ENCODE measurements at places on chromosomes 11 and 22. TPM values are rescaled to one million over a fixed set of nuclear protein-coding genes. Genes with fewer than 3 reads are reported as not detected.

NAALADL1 gene
- total RNA-seq, result 27.2 TPM

RFPL3 gene
- total RNA-seq, result not detected

DEPDC5 gene
- total RNA-seq, result 21.0 TPM

NCF4 gene
- total RNA-seq, result 67.1 TPM

SLC16A8 gene
- 6.3 TPM for total RNA-seq

APOA1 gene
- total RNA-seq, result 3.8 TPM

GRCh38 chr22:23075050-23075449 lies 4.7 kb downstream of the GNAZ start:
- DNase-seq, result no peak
- H3K27me3 ChIP-seq, result no peaks in the 10 kb centered on the region
- no peak overlapping the region for H3K27ac ChIP-seq
- H3K36me3 ChIP-seq, result no peaks in the 10 kb centered on the region

GRCh38 chr11:71988050-71988449 lies 10.7 kb upstream of the IL18BP start:
- no peaks in the 10 kb centered on the region for H3K4me1 ChIP-seq
- no peak overlapping the region for H3K4me3 ChIP-seq
- peaks cover 25% of the 10 kb centered on the region for H3K36me3 ChIP-seq

- H3K4me3 ChIP-seq, result no peak overlapping the region
- no peak for DNase-seq
- H3K27ac ChIP-seq, result no peak overlapping the region
- peaks cover 4% of the 10 kb centered on the region for H3K4me1 ChIP-seq
- H3K27me3 ChIP-seq, result no peaks in the 10 kb centered on the region
These were observed 32.7 kb upstream of the SHANK2 start for GRCh38 chr11:71285111-71285510.

- no peaks in the 10 kb centered on the region for H3K27me3 ChIP-seq
- no peaks in the 10 kb centered on the region for H3K36me3 ChIP-seq
- no peaks in the 10 kb centered on the region for H3K4me1 ChIP-seq
- no peak overlapping the region for H3K27ac ChIP-seq
- DNase-seq, result no peak
- H3K4me3 ChIP-seq, result no peak overlapping the region
These were observed 567.6 kb downstream of the BRD1 start for GRCh38 chr22:49259839-49260615.

GRCh38 chr11:19756675-19757475 lies 44.2 kb downstream of the NAV2 start:
- H3K27ac ChIP-seq, result no peak overlapping the region
- H3K4me1 ChIP-seq, result peaks cover 5% of the 10 kb centered on the region
- H3K4me3 ChIP-seq, result no peak overlapping the region
- H3K36me3 ChIP-seq, result no peaks in the 10 kb centered on the region

DNA sequence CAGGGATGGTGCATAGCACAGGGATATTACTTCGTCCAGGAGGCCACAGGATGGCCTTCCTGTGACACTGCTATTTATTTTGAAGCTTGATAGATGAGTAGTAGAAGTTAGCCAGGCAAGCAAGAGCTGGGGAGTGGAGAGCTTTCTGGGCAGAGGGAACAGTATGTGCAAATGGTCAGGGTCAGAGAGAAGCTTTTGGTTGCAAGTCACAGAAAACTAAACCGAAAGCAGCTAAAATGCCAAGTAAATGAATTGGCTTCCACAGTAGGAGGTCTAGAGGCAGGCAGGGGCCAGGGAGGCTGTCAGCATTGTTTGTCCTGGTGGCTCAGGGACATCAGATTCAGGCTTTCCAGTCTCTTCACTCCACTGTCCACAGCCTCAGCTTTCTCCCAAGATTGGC lies 247.5 kb downstream of the GRIK4 start:
- H3K27me3 ChIP-seq, result no peaks in the 10 kb centered on the region
- no peaks in the 10 kb centered on the region for H3K4me1 ChIP-seq
- no peak for DNase-seq

DNA sequence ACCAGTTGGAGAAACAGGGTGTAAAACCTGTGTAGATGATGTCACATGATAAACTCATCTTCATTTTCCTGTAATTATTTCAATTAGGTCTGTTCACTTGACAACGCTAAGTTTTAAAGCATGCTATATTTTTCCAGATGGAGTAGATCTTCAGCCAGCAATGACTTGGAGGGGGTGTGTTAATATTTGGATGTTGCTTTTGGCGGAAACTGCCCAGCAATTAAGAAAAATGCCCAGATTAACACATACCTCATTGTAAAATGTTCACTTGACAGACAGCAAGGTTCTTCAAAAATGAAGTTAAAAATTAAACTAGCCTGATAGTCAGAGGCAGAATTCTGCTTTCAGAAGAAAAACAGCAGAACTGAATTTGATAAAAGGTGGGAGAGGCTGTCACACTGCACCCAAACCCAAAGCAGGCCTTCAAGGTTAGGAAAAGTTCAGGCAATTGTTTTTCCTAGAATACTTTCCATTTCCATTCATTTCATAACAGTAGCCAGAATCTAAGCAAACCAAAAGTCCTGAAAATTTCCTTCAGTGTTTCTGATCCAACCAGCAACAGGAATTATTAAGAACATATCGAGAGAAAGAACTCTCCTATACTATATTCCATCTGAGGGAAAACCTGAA lies 33.0 kb downstream of the VSIG10L2 start:
- no peak overlapping the region for H3K4me3 ChIP-seq
- H3K27me3 ChIP-seq, result no peaks in the 10 kb centered on the region
- peaks cover 4% of the 10 kb centered on the region for H3K36me3 ChIP-seq
- H3K4me1 ChIP-seq, result no peaks in the 10 kb centered on the region
- no peak for DNase-seq

GRCh38 chr11:63583357-63583677 lies 20.1 kb upstream of the PLAAT2 start:
- DNase-seq, result no peak
- H3K27me3 ChIP-seq, result no peaks in the 10 kb centered on the region

Measured in upper lobe of left lung (tissue), 6 donors.